ENCODE measurements at places on chromosomes 6 and 20.
A peak's percentile ranks its signal among the peaks of the same experiment; 100 is the strongest.

- no peak for DNase-seq
Measured at GRCh38 chr20:56004611-56005388, 519 bp downstream of the CBLN4 start.

DNA sequence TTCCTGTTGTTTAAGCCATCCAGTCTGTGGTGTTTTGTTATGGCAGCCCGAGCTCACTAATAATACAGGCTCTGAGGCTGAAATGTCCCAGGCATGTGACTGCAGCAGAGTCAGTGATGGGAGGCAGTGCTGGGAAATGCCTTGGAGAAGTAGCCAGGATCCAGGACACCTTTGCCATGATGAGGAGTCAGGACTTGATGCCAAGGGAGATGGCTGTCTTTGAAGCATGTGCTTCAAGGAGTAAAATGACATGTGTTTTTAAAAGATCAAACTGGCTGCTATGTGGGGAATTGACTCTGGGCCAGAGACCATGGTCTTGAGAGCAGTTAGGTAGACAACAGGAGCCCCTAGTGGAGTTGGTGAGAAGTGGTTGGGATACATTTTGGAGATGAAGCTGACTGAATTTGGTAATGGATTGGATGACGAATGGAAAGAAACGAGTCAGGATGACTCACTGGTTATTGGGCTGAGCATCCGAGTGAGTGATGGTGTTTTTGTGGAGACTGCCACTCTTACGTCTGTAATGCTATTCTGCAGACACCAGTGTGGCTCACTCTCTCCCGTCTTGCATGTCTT, 322.2 kb downstream of the PLCB1 start:
- no peak for DNase-seq

DNA sequence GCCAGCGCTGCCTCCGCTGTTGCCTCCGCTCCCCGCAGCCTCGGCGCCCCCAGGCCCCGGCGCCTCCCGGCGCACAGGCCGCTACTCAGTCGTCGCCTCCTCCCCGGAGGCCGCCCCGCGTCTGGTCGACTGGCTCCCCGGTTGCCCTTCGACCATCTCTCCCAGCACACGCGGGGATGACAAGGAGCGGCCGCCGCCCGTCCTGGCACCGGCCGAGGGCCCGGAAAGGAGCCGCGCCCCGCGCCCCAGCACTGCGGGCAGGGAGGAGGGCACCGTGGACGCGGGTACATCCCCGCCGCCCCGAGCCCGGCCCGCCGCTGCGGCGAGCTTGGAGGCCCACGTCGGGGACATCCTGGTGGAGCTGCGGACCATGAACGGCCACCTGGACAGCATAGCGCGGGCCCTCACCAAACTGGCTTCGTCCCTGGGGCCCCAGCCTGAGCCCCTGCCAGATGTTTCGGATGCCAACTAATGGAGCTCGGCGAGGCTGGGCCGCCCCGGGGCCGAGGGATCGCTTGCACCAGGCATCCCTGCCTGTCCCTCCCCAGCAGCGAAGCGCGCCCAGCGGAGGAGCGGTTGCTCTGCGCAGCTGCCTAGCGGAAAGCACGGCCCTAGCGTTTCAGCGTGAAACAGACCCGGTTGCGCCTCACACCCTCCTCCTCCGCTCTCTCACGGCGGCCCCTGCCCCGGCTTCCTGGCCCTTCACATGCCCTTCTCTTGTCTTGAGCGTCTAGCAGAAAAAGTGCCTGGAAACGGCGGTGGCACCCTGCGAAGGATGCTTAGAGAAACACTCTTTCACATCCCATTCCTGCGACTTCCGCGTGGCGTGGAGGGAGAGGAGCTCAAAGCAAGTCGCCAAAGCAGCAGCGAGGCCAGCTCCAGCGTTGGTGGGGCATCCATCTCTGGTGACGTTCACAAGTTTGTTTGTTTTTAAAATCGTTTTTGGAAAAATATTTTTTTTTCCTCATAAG, 285.8 kb upstream of the SUPT3H start:
- no peak for DNase-seq

DNA sequence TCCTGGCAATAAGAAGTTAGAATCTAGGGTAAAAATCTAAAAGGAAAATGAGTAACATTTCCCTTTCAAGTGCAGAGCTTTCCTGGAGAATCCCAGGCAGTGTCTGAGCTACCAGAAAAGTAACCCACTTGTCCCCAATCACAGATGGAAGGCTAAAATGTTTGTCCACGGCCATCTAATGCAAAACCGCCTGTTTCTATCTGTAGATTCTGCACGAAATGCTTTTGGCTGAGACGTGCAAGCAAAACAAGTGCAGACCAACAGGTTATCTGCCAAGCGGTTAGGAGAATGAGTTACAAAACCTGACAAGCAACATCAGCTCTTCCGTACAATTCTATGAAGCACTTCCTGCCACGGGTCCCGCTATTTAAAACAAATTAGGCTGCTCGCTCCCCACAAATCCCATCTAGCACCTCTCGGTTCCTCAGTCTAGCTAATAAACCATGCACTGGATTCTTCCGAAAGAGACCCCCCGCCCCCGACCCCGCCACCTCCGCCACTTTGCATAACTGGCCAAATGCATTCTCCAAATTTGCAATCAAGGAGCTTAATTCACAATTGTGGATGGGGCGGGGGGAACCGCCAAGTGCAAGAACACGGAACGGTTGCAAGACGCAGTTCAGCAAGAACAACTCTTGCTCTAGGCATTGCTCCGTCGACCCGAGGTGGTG, 1.4 kb downstream of the ELOVL5 start:
- DNase-seq = peak; percentile 54

DNA sequence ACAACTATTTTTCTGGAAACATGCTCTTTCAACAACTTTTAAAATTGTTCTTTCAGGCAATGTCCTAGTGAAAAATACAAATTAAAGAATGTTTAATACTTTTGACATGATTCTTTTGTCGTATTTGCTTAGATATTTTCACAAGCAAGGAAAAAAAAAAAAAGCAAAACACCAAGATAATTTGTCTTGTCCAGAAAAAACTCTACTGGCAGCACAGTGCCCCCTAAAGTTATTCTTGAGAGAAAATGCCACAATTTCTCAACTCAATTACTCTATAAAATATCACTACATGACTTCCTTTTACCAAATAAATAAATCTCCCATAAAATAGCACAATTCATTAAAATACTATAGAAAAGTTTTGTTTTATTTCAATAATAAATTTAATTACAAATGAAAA, 652.5 kb upstream of the EPHA7 start:
- no peak for DNase-seq

DNA sequence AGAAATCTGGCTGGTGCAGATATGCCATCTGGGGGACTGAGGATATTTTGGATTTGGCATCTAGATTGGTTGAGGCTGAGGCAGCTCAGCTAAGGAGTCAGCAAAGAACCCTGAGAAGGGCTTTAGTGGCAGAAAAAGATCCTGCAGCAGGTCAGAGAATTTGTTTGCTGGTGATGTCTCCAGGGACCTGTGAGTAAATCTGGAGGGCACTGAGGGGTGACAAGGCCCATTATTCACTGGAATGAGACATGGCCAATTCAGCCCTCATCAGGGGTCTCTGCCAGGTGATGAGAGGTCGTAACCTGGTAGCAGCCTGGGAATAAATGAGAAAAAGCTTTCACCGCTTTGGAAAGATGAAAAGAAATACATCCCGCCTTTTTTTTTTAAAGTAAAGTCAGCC, 118.3 kb upstream of the FBXL4 start:
- DNase-seq = no peak

DNA sequence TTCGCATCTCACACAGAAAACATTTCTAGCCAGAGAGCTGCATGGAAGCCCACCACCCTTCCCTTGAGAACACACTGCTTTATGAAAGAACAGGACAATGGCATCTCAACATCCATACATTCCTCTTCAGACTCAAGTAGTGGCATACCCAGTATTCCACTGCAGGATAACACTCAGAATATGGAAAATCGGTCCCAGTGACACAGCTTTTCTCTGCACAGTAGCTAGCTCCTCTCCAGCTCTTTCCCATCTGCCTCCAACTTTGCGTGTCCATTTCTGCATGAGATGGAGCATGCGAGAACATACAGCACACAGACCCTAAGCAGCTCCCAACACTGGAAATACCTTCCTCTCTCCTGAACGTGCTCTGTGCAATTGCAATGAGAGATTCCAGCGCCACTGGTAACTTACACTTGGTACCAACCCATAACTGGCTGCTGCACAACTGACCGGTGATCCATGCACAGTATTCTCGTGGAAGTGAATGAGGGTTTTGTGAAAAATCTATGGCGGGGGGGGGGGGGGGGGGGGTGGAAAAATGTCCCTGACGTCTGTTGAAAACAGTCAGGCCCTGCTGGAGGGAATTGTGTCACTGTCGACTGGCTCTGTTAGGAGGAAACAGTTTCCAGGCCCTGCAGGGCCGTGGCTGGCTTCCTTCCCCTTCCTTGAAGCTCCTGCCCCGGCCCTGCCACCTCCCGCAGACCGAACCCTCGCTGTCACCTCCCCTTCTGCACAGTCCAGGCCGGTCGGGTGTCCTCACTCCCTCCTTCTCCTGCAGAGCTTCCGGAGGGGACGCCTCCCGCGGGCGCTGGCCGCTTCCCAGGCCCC, 265.9 kb upstream of the QKI start:
- no peak for DNase-seq

DNA sequence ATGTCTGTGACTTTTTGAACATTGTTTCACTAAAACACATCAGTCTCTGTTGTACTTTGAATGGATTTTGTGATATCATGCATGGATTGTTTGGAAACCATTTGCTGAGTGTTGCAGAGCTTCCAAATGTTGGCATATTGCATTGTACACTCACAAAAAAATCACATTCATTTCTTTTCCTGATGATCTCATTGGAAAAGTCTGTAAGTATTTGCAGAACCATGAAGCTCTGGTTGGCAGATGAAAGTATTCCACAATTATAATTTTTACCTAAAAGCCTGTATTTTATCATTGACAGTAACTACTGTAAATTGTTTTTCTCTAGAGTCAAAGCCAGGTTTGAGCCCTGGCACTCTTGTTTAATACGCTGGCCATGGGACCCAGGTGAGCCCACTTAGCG, 42.1 kb downstream of the VAPB start:
- no peak for DNase-seq

DNA sequence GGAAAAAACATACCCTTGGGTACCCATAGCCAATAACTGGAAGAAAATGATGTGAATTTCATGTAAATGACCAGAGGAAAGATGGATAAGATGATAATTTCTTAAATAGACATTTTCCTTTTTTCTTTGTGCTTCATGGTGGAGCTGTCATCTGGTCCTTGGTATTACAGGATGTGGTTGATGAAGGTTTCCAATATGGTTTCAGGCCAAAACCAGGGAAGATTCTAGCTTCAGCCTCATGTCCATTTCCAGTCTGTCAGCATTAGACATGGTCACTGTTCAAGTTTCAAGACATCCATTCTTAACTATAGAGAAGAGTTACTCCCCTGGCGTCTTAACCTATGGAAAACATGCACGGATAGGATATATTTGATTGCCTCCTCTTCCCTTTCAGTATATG, 63.6 kb downstream of the SSR1 start:
- DNase-seq = no peak

- DNase-seq = no peak
Measured at GRCh38 chr6:121573481-121573880, 138.0 kb downstream of the GJA1 start.

DNA sequence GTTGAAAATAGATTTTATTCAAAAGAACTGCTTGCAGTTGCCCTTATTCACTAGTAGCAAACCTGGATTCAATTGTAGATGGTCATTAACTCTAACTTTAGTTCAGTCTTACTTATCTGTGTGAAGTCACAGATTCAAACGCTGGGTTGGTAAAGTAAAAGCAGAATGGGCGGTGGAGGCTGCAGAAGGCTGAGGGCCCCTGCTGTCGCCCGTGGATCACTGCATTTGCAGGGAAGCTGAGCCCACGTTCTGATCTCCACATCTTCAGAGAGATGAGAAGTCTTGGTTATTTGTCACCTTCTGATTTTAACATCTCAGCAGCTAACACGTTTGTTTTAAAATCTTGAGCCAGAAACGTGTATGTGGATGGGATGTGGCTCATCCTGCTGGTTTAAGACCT, 75.1 kb downstream of the SNX9 start:
- DNase-seq = no peak

DNA sequence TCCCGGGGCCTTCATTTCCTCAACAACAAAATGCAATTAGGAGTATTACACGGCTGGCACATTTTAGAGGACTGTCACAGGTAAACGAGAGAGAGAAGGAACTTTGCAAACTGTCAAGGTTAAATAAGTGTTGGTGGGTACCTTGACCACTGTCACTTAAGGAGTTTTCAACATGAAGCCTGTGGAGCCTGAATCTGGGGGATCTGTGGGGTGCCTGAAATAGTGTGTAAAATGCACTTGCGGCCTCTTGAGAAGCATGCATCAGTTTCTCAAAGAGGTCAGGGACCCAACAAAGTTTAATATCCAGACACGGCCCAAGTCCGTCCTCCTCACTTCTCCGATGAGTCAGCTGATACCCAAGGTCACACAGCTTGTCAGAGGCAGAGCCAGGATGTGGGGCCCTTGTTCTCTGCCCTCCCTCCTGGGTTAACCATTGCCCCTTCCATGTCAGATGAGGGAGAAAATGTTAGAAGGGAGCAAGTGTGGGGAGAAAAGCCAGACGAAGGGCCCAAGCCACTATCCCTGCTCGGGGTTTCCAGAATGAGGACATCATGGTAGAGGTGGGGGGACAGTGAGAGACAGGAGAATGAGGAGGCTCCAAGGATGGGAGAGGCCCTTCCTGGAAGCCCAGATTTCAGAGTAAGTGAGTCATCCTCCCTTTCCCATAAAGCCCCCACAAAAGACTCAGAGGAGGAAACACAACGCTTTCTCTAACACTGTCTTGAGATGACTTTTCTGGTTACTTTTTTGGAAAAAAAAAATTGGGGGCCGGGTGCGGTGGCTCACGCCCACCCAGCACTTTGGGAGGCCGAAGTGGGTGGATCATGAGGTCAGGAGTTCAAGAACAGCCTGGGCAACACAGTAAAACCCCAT, 42.2 kb downstream of the C6orf132 start:
- no peak for DNase-seq

DNA sequence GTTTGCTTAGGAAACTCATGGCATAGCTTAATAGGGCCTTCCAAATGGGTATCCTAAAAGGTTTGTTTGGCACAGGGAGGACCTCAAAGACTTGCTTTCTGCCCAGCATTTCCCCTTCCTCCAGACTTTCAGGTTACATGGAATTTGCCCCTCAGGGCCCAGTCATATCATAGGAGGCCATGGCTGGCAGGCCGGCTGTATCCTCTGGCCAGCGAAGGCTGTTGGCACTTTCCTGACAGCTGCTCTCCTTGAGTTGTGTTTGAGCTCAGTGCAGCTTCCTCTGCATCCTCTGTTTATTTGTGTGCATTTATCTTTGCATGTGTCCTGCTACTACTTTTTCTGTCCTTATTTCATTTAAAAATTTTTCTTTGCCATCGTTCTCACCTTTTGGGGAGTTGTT, 90.9 kb downstream of the ANKS1A start:
- DNase-seq = no peak

DNA sequence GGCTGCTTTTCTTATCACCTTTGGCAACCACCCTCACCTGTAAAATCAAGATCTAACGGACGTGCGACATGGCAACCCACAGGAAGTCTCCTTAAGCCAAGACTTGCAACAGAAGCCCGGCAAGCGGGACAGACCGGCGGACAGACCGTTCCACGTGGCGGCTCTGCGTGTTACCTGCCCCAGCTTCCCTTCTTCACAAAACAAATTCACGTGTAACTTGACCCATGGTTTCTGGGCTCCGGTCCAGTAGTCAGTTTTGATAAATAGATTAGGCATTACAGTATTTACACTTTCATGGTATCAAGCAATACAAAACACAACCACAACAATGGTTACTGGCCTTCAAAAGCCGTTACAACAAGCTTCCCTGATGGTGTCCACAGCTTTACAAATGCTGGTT, 133.8 kb downstream of the PRND start:
- no peak for DNase-seq
